ENCODE measurements at places on chromosomes 3 and 15. TPM values are rescaled to one million over a fixed set of nuclear protein-coding genes. Genes with fewer than 3 reads are reported as not detected.

- DNase-seq: no peak
These were observed 183.5 kb upstream of the NSMCE3 start for GRCh38 chr15:29452881-29453731.

- no peak for DNase-seq
These were observed 6.6 kb downstream of the CLSTN2 start for GRCh38 chr3:139941580-139941979.

The GAP43 gene
- 0.18 TPM for total RNA-seq

DNA sequence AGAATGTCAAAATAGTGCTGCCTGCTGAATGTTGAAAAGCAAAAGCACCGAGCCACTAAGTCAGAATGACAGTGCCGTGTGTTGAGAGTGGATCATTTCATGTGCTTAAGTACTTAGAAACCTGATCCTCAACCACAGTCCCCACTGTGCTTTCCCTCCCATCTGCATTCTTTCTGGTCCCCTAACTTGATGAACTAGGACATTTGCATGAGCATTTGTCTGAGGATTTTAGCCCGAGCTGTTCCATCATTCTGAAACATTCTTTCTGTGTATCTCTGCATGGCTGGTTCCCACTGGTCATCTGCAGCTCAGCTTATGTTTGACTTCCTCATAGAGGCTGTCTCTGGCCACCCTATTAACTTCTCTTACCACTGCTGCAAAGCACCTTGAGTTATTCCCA lies 42.0 kb downstream of the SST start:
- DNase-seq: no peak

GRCh38 chr3:110006913-110007312 lies 669.6 kb upstream of the DPPA4 start:
- no peak for DNase-seq

DNA sequence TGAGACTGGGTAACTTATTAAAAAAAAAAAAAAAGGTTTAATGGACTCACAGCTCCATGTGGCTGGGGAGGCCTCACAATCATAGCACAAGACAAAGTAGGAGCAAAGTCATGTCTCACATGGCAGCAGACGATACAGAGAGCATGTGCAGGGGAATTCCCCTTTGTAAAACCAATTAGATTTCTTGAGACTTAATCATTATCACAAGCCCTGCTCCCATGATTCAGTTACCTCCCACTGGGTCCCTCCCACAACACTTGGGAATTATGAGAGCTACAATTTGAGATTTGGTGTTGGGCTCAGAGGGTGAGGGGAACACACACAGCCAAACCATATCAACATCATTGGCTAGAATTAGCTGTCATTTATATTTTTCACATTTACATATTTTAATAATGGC lies 221.0 kb downstream of the RSRC1 start:
- no peak for DNase-seq

The MAGEL2 gene
- total RNA-seq: 0.12 TPM

DNA sequence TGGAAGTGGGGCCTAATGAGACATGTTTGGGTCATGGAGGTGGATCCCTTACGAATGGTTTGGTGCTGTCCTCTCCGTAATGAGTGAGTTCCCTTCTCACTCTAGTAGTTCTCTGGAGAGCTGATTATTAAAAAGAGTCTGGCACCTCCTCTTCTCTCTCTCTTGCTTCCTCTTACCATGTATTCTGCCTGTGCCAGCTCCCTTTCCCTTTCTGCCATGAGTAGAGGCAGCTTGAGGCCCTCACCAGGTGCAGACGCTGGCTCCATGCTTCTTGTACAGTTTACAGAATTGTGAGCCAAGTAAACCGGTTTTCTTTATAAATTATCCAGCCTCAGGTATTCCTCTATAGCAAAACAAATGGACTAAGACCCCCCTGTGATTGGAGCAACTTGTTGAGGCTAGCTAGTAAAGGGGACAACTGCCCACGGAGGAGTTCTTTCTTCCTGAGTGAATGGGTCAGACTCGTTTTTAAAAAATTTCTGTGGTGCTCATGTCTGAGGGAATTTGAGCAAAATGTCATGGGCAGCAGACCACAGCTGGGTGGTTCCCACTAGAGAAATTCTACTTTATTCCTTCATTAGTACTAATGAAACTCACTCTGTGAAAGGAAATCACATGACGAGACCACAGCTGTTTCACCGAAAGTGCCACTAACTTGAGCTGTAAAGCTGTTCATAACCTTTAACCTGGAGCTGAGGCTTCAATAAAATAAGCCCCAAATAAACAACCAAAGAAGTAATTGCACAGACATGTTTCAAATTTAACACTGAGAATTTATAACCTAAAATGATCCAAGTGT lies 210.0 kb downstream of the NFKBIZ start:
- no peak for DNase-seq

The CASR gene
- not detected for total RNA-seq

The SPINT1 gene
- total RNA-seq: 8.0 TPM

The CHST14 gene
- total RNA-seq: 35.5 TPM

The MYLK gene
- 57.8 TPM for total RNA-seq

DNA sequence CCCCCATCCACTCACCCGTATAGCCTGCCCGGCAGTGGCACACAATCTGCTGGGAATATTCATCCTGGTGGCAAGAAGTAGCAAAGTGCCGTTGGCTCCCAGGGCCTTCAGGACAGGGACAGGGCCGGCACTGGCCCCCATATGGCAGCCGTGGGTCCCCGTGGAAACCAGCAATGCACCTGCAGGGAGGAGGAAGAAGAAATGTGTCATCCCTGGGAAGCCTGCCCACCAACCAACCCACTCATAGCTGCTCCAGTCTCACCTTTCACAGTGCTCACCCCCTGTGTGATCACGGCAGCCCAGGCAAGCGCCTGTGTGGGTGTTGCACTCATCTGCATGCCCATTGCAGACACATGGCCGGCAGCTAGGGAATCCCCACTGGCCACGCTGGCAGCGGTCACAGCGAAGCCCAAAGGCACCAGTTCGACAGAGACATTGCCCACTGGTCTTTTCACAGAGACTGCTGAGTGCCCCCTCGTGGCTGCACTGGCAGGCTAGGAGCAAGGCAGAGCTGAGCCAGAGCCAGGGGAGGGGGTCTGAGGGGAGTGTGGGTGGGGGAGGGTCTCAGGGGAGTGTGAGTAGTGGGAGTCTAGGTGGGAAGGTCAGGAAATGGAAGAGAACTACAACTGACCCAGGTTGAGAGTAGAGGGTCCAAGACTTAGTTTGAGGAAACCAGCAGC lies 4.5 kb upstream of the USP19 start:
- DNase-seq: no peak

The RBM5 gene
- 63.9 TPM for total RNA-seq

GRCh38 chr3:151278230-151278629 lies at the start of gene P2RY14:
TSS of gene P2RY14 (minus strand) at chr3:151278542. CDS start at chr3:151214316, 64,226 bp downstream.
- no peak for DNase-seq

DNA sequence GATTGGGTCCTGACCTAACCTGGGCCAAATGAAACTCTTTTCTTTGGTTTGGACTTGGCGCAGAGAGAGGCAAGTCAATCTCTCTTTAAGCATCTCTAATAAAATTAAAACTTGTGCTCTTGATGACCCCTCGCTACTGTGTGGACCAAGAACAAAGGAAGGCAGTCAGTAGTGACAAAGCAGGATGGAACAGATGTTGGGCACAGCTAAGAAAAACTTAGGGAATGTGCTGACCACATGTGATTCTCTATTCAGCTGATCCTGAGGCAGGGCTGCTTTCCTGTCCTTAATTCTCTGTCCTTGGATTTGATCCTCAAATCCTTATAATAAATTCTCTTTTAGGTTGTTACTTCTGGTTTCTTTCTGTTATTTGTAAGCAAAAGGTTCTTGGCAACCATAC lies 259.9 kb downstream of the ZIC1 start:
- DNase-seq: no peak

- no peak for DNase-seq
These were observed 52.4 kb upstream of the SELENOK start for GRCh38 chr3:53944028-53944427.

Measured in glomerular endothelial cell (primary cell).